ENCODE measurements at places on chromosomes 7 and 10.

DNA sequence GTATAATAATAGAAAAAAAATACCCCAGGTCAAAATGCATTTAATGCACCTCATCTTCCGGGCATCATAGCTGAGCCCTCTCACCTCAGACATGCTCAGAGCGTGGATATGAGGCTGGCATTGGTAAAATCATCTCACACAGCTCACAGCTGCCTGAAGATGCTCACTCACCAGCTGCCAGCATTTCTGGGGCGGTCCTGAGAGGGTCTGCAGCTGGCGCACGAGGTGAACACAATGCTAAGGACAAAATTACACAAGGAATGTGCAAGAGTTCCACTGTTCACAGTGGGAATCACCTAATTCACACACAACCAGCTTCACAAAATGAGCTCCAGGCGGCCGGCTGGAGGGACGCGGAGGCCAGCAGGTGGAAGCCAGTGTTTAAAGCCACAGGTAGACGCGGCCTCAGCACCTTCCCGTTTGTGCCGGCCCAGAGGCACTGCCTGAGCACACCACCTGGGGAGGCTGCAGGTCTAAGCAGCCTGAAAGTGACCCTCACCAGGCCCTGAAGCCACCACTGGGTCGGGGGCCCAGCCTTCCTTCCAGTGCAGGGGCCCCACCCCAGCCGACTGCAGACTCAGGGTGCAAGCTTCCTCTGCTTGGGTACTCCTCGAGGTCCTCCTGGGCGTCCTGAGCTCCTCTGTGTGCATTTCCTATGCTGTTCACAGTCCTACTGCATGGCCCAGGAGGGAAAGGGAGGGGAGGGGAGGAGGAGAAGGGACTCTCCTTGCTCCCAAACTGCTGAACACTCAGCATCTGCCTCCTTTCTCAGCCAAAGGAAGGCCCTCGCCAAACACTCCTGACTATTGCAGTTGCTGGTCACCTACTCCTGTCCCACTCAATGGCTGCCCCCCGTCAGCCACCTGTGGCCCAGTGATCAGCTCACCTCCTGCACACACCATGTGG lies 61.2 kb upstream of the FAM20C start:
- no peak for DNase-seq

DNA sequence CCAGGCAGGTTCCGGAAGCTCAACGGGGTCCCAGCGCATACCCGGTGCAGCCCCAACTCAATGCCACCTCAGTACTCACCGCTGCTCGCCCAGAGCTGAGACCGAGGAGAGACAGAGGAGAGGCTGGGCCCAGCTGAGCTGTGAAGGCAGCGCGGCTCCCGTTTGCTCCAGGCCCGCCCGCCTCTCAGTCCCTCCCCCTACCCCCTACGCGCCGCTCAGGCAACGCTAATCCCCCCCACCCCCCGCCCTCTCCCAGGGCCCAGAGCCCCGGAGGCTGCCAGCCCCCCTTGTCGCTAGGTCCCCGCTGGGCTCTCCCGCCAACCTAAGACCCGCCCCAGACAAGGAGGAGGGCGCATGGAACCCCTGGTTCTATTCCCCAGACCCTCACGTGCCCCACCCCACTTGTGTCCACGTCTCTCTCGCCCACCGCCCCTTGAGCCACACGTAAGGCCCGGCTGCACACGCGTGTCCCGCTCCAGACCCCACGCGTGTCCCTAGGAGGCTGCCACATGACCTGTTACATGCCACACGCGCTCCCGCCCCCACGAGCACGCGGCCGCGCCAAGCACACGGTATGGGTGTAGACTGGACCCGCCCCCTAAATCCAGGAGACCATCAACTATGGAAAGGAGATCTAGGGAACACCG lies at the start of gene PSD:
Gene PSD (minus strand): TSS at position 164 of the 647 bp plus-strand sequence. CDS start 1,747 bp downstream, outside the sequence.
- DNase-seq, result no peak

- DNase-seq, result no peak
These were observed 93.4 kb upstream of the PARD3 start for GRCh38 chr10:34908481-34908880.

DNA sequence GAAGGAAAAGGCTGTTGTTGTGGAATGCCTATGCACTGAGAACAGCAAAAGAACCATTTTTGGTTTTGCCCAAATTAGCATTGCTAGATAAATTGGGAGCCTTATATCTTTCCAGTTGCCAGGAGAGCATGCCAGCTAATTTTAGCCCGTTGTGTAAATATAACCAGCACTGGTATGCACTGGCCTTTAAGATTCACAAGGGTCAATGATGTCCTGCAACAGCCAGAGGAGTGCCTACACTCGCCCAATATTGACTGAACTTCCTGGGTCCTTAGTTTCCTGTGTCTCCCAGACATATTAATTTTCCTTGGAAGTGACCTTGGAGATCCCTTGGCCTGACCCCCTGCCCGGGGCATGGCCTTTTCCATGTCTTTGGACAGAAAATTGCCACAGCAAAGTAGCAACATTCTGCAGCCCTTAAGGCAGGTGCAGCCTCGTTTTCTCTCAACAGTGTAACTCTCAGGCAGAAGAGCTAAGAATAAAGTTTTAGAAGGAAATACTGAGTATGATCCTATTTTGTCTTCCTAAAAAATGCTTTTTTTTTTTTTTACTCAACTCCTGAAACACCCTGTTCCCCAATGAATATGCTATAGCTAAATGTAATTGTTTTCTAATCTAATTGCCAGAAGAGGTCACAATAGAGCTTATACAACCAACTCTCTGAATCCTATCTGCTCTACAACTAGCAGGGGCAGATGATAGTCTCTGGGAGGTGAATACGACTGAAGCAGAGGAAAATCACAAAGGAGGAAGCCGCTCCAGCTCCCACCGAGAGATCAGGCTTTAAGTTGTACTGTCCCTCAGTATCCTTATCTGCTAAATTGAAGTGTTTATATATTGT lies 131.9 kb upstream of the PCGF5 start:
- DNase-seq, result no peak

- no peak for DNase-seq
These were observed 37.4 kb downstream of the SLC35B4 start for GRCh38 chr7:134279336-134279735.

GRCh38 chr10:81021428-81022129 lies 483.9 kb downstream of the SH2D4B start:
- no peak for DNase-seq

All from thoracic aorta (tissue), 2 donors.